ENCODE measurements at places on chromosomes 1 and 21.

DNA sequence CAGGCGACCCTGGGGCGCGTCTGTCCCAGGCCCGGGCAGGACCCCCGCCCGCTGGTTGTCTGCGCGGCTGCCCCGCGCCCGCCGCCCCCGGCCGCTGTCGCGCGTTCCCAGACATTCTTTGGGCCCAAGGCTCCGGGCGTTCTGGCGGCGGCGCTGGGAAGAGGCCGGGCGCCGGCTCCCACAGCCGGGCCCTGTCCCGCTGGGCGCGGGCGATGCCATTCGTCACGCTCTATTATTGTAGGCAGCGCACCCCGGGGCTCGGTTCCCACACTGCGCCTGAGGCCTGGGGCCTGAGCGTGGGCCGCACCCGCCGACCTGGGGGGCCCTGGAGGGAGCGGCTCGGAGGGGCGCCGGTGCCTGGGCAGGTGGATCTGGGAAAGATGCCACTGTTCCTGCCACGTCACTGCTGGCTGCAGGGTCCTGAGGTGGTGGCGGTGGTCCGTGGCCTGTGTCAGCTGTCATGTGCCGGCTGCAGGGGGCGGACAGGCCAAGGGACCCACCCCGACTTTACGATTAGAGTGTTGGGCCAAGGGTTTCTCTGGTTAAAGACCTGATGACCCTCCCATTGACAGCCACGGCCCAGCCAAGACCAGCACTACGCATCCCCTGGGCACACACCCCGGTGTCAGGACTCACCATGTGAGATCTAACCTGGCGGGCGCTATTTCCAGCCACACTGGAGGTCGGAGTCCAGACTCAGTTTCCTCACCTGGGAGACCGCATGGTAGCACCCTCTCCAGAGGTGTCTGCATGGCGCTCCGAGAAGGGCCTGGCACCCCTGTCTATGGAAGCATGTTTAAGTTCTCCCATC lies 55.1 kb upstream of the ADARB1 start:
- DNase-seq, result no peak

GRCh38 chr1:18114726-18115410 lies 7.3 kb downstream of the IGSF21 start:
- no peak for DNase-seq

GRCh38 chr1:188170411-188170810 lies 1341.7 kb downstream of the PLA2G4A start:
- DNase-seq, result no peak

DNA sequence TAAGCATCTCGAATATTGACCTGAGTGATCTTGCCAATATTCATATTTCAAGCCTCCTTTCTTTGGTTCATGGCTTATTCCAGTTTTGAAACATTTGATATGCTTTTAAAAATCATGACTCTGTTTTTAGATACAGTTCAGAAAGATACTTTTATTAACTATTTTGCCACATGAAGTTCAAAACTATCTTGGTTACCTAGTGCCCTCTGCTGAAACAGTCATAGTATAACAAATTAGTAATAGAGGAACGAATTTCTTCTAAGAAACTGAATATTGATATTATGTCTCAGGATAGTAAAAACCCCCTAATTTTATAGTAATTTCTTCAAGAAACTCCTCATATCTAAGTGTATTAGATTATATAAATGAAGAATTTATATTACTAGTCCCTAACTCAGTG lies 52.6 kb upstream of the RC3H1 start:
- peak; percentile 25 for DNase-seq

DNA sequence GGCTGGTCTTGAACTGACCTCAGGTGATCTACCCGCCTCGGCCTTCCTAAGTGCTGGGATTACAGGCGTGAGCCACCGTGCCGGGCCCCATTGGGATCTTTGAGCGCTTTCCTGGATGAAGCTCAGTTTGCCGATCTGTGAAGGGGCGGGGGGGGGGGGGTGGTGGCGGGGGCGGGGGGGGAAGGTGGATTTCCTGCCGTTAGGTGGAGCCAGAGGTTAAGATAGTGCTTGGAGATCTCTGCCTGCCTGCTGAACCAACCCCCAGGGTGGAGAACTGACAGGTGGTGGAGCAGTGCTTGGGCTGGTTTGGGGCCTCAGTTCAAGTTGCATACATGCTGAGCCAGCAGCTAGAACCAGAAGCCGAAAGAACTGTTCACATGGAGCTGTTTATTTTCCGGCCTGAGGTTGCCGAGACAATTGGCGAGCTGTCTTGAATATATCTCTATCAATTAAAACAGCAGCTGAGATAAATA lies 1.7 kb downstream of the TMCC2 start:
- DNase-seq, result peak; percentile 81
